Cardiac fibroblast (primary cell): ENCODE measurements at places on chromosomes 11 and 22.

GRCh38 chr11:117457835-117458234 lies 130.2 kb downstream of the CEP164 start:
- DNase-seq = no peak

- no peak for DNase-seq
Measured at GRCh38 chr11:114083391-114084252, 24.1 kb downstream of the ZBTB16 start.

DNA sequence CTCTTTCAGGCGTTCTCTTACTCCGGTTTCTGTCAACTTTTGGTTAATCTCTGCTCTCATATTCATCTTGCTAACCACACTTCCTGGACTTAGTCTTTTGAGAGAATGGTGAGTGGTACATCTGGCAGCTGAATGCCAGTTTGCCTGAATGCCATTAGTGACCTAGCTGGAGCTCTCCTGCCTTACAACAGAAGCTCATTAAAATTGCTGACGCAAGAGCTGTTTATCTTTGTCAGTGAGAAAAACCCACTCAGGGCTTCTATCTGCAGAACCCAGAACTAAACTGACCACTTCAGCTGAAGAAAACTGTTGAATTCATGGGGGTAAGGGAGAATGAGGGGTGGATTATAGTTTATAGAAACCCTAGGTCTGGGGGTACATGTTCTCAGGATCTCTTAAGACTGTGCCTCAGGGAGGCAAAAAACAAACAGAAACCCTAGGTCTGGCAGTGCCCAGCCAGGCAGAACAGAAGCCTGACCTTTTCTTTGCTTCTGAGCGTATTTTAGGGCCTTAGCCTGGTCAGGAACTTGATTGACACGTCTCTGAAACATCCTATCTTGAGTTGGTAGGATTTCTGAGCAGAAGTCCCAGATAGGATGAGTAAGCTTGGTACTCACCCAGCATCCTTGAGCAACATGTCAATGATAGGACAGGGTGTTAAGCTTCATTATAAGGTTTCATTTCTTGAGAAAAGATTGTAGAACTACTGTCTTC lies 52.8 kb upstream of the YWHAH start:
- no peak for DNase-seq

- peak; percentile 32 for DNase-seq
Measured at GRCh38 chr22:46457502-46458488, 79.6 kb downstream of the CELSR1 start.

GRCh38 chr11:94602430-94603372 lies 35.5 kb downstream of the PIWIL4 start:
- DNase-seq = peak; percentile 75

GRCh38 chr22:19178657-19179496 lies at the start of gene SLC25A1:
Gene SLC25A1, minus strand, starts transcription at chr22:19178736. Its CDS starts 63 bp downstream, at chr22:19178673.
- peak; percentile 93 for DNase-seq

GRCh38 chr22:47787501-47788227 lies 1025.2 kb downstream of the TBC1D22A start:
- DNase-seq = no peak

GRCh38 chr11:35302398-35302797 lies 117.0 kb downstream of the SLC1A2 start:
- no peak for DNase-seq

- DNase-seq = no peak
Measured at GRCh38 chr11:83302151-83302550, 16.0 kb upstream of the CCDC90B start.

DNA sequence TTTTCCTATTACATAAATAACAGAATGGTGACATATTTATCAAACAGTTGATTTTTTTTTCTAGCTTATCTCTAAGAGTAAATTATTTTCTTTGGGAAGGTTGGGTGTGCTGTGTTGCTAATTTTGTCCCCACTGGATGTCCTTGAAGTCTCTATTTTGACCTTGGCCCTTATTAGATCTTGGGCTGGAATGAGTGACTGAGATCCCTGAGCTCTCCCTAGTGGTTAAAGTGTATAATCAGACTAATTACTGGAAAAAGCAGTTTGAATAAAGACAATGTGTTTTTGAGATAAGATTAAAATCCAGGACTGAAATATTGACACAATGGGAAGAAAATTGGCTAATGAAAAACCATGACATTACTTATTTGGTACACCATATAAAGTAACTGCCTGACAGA lies 56.1 kb downstream of the AASDHPPT start:
- DNase-seq = peak; percentile 21

- DNase-seq = no peak
Measured at GRCh38 chr22:40250608-40251007, 72.9 kb downstream of the TNRC6B start.

GRCh38 chr11:68541991-68542390 lies 81.4 kb downstream of the PPP6R3 start:
- DNase-seq = peak; percentile 41

GRCh38 chr22:17603668-17604067 lies 24.9 kb downstream of the ATP6V1E1 start:
- no peak for DNase-seq

GRCh38 chr22:19981961-19982920 lies 34.4 kb downstream of the ARVCF start:
- no peak for DNase-seq

- no peak for DNase-seq
Measured at GRCh38 chr11:2449548-2450320, 4.9 kb downstream of the KCNQ1 start.

GRCh38 chr11:104830508-104830907 lies 67.8 kb downstream of the CASP12 start:
- DNase-seq = no peak

GRCh38 chr11:125513705-125514265 lies 17.7 kb upstream of the FEZ1 start:
- DNase-seq = no peak

DNA sequence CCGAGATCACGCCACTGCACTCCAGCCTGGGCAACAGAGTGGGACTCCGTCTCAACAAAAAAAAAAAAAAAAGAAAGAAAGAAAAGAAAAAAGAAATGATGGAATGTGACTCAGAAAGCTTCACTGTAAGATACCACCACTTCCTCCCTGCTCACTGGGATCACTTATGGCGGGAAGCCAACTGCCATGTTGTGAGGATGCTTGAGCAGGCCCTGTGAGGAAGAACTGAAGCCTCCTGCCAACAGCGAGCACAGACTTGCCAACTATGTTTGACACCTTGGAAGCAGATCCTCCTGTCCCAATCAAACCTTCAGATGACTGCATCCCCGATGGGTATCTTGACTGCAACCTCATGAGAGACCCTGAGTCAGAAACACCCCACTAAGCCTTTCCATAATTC lies 8.3 kb downstream of the SEC14L6 start:
- peak; percentile 27 for DNase-seq

- DNase-seq = no peak
Measured at GRCh38 chr11:109112261-109112660, 309.7 kb upstream of the C11orf87 start.

DNA sequence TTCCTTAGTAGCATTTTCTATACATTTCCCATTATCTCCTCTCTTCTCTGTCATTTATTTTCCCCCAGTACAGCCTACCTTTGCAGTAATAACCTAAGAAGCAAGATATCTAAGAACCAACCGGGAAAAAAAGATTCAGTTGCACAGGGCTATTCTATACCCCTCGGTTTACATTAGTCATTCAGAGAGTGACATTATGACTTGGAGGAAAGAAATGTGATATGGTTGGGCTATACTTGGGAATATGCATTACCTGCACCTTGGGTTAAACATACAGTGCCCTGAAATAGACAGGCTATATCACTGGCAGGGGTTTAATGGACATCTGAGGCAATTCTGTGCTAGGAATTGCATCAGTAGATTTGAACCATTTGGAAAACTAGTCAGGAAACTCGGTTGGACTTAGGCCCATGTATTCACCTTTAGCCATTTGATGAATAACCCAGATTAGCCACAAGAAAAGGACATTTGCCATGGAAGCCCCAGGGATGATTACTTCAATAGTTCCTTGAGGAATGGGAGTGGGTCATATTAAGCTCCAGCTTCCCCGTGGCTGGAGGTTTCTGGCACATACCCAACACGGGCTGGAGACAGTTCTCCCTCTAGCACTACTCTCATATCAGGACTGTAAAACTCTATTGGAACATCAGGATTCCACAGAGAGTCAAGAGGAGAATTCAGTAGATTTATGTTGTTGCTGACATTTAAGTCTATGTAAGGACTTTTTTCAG lies 973.2 kb downstream of the NTM start:
- DNase-seq = no peak
